Umbilical cord (tissue), 2 donors: ENCODE measurements at places on chromosomes 6 and 20. TPM values are rescaled to one million over a fixed set of nuclear protein-coding genes. Genes with fewer than 3 reads are reported as not detected.

Gene BCAS4
- total RNA-seq = 6.5 TPM

Gene PAK5
- total RNA-seq = 3.1 TPM

Gene LPA
- 0.24 TPM for total RNA-seq

Gene COL21A1
- 147 TPM for total RNA-seq

Gene SLC2A10
- 33.5 TPM for total RNA-seq

DNA sequence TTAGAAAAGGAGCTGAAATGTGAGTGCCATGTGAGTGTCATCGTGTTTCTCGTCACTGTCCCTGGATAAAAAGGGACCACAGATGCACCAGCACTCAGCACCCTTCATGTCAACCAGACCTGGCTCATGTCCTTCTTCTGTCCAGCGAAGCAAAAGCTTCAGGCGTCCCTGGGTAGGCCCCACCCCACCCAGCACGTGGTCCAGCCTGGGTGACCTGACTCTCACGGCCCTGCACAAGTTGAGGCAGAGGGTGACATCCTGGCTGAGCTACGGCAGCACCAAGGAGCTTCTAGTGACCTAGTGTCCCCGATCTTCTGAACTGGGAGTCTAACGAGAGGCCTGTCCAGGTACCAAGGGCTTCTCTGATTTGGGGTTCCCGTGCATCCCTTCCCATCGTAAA, 37.8 kb downstream of the PSMG4 start:
- no peak for DNase-seq

DNA sequence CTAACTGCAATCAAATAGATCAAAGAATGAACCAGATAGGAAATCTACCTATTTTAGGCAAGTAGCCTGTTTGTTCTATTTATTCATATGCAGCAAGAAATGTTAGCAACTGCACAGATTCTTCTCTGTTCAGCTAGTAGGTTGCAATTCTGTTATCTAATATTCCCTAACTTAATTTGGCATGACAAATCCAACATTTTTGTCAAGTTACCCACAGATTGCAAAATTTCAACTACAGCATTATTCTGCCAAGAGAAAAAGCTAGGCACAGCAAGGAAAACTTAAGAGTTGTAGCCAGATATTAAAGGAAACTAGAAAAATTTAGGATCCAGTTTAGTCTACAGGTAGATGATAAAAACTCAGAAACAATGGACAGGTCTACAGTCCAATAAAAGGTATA, 104.4 kb upstream of the SYNCRIP start:
- DNase-seq = no peak

GRCh38 chr6:139628270-139628669, 253.8 kb upstream of the CITED2 start:
- no peak for DNase-seq

DNA sequence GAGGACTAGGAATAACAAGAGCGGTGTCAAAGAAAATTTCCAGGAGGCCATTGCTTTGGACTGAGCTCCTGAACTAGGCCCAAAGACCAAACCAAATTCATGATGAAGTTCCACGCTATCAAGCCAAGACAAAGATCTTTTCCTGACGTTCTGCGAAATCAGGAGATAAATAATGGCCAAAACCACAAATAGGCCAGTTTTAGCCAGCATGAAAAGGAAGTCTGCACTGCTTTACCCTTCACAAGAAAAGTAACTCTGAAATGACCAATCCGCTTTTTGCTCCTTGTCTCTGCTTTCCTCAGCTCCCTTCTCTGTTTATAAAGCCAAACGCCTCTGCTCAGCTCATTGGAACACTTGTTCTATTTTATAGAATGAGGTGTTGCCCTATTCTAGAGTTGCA, 6.7 kb downstream of the NCOA5 start:
- no peak for DNase-seq

GRCh38 chr6:16399695-16400094, 161.3 kb downstream of the GMPR start:
- no peak for DNase-seq
